CD4-positive, alpha-beta T cell treated with Interleukin-15 for 4 hours (primary cell): ENCODE measurements at places on chromosomes 12 and 14.
A peak's percentile ranks its signal among the peaks of the same experiment; 100 is the strongest.

- no peak for DNase-seq
Observed at GRCh38 chr12:99281277-99281676, 366.3 kb upstream of the GARIN6 start.

GRCh38 chr12:132451172-132451835, 38.6 kb upstream of the FBRSL1 start:
- DNase-seq = no peak

DNA sequence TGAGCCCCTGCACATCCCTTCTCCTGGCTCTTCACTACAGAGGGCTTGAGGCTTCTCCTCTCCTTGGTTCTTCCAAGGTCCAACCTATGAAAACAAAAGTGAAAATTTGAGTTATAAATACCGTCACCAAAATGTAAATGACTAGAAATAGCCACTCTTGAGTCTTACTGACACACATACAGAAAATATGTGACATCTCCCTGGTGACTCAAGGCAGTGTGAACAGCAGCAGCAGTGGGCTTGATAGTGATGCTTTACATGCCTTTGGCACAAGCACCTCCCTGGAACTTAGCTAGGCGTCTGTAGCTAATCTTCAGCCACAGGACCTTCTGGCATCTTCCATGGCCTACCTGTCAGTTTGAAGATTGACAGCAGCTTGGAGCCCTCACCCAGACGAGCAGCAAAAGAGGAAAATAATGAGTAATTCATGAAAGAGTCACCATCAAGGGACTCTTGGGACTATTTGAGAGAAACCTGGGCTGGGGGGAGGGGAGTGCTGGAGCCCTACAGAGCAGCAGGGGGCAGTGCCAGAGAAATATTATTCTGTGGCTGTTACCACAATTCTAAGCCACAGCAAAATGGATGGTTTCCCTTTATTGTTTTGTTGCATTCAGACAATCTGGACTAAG, 158.0 kb downstream of the KCNK10 start:
- no peak for DNase-seq

- peak; percentile 37 for DNase-seq
Observed at GRCh38 chr12:123931686-123932321, 40.8 kb downstream of the CCDC92 start.

DNA sequence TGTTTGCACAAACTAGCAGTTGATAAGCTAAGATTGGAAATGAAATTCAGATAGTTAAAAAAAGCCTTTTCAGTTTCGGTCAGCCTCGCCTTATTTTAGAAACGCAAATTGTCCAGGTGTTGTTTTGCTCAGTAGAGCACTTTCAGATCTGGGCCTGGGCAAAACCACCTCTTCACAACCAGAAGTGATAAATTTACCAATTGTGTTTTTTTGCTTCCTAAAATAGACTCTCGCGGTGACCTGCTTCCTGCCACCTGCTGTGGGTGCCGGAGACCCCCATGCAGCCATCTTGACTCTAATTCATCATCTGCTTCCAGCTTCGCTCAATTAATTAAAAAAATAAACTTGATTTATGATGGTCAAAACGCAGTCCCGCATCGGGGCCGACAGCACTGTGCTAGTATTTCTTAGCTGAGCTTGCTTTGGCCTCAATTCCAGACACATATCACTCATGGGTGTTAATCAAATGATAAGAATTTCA, 335.6 kb downstream of the TMEM121 start:
- peak; percentile 14 for DNase-seq

GRCh38 chr14:102568115-102568614, 24.3 kb upstream of the RCOR1 start:
- DNase-seq = peak; percentile 35

DNA sequence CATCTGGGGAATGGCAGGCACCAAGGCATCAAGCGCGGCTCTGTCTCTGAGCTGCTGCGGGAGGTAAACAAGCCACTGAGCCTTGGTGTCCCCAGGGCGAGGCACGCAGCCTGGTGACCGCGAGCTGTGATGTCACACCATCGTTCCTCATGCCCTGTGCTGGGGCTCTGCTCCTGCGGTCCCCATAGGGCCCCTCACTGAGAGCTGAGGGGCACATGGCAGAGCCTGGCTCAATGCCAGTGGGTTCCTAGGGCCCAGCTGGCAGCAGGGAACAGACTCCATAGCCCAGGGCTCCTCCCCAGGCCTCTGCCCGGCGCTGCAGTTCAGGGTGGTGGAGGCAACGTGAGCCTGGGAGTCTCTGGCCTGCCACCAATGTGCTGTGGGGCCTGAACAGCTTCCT, 22.6 kb downstream of the CHGA start:
- no peak for DNase-seq

GRCh38 chr12:53051058-53051880, 1.4 kb downstream of the TNS2 start:
- DNase-seq = no peak

- DNase-seq = no peak
Observed at GRCh38 chr12:117789195-117789912, 179.4 kb downstream of the KSR2 start.
